Skin of body (tissue), 3 donors: ENCODE measurements at places on chromosomes 5 and 9.

GRCh38 chr5:172733131-172733973 lies 37.6 kb downstream of the DUSP1 start:
- DNase-seq: peak; percentile 98

DNA sequence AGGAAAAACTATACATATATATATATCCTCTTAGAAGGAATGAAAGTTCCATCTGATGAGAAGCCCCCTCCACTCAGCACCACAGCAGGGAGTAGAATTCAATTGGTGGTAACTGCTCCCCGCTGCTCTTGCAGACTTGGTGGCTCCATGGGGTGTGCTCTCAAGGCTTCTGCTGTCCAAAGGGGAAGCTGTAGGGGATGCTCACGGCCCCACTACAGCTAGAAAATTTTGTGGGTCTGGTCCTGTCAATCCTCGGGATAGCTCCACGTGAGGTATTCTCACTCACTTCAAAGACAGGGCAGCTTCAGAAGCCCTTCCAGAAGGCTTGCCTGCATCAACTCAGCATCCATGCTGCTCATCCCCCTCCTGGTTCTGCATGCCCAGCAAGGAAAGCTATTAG lies 247.2 kb downstream of the CETN3 start:
- no peak for DNase-seq

GRCh38 chr5:150457121-150457520 lies 7.6 kb upstream of the RPS14 start:
- DNase-seq: no peak

- DNase-seq: no peak
Measured at GRCh38 chr5:13574574-13574973, 369.9 kb downstream of the DNAH5 start.

- no peak for DNase-seq
Measured at GRCh38 chr9:5052838-5053237, 67.8 kb downstream of the JAK2 start.

GRCh38 chr5:154193701-154194121 lies 3.2 kb downstream of the GALNT10 start:
- DNase-seq: no peak
